ENCODE measurements at places on chromosomes 6 and 20.
A peak's percentile ranks its signal among the peaks of the same experiment; 100 is the strongest.

GRCh38 chr6:49550492-49551077, at the start of gene C6orf141:
Gene C6orf141 (plus strand): TSS chr6:49550668. CDS start chr6:49550793, 125 bp downstream.
- DNase-seq, result no peak

DNA sequence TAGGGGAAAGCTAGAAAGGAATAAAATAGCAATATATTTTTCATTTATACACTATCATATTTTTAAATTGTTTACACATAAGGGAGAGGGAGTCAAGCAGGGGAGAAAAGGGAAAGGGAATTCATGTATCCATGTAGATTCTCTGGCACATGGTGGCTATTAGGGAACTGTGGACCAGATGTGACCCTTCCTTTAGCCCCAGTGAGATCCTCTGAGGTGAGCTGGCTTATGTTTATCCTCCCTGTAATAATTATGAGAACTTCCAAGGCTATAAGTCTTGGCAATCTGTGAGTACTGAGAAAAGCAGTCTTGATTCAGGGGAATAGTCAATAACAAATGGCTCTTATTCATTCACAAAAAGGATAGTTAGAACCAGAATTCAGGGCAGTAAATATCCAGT, 42.6 kb downstream of the TSBP1 start:
- DNase-seq, result no peak

DNA sequence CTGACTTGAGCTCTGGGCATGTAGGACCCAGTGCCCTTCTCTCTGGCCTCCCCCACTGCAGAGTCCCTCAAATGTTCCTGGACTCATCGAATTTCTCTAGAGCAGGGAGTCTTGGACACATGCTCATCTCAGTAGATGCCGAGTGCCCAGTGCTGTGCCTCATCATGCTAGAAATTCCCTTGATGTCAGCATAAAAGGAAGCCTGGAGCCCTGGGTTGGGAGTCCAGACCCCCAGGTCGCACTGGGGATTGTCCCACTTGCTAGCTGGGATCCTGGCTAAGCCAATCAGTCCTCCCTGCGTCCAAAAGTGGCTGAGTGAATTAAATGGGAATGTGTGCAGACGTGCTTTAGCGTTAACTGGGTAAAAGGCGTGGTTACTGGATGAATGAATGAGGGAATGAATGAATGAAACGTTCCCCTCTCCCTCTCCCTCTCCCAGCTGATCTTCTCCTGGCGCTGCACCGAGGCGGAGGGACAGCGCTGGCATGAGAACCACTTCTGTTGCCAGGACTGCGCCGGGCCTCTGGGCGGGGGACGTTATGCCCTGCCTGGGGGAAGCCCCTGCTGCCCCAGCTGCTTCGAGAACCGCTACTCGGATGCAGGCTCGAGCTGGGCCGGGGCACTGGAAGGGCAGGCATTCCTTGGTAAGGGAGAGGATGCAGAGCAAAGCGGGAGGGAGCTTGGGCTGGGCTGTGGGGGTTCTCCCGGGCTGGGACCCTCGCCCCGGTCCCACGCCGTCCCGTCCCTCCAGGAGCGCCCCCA, 1.6 kb upstream of the TOMM6 start:
- DNase-seq, result peak; percentile 12

- DNase-seq, result no peak
Observed at GRCh38 chr6:64113704-64114103, 478.1 kb downstream of the PHF3 start.

- DNase-seq, result no peak
Observed at GRCh38 chr6:15143086-15143485, 102.8 kb upstream of the JARID2 start.

DNA sequence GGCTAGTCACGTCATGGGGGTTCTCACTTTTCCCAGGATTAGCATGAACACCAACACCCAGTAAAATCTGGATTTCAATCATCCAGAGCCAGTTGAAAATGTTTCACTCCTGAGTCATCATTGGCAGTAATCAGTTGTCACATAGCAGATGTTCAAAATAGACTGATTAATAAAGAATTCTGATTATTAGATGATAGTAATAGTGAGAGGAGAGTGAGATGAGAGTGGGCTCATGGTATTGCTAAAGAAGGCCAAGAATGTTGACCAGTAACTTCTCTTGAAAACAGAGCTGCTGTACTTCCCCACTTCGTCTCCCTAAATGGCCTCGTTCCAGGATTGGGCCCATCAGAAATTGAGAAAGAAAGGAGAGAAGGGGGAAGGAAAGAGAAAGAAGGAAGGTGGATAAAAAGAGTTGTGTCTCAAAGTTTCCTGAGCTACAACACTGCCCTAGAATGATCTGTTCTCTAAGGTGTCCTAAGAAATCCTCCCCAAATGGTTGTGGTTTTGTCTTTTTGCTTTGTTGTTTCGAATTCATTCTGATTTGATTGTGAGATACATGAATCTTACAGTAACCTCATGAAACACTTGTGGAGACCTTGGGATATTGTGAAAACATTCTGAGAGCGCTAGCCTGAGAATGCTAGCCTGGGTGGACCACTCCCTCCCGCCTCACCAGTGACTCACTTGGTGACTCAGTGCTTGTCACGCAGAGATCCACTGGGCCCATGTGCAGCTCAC, 502.2 kb upstream of the JARID2 start:
- DNase-seq, result no peak

- no peak for DNase-seq
Observed at GRCh38 chr20:33311011-33311410, 28.0 kb downstream of the BPIFB1 start.

- DNase-seq, result no peak
Observed at GRCh38 chr6:27260369-27260768, 12.9 kb downstream of the PRSS16 start.

- DNase-seq, result no peak
Observed at GRCh38 chr6:106973836-106974335, 643 bp downstream of the CD24 start.

DNA sequence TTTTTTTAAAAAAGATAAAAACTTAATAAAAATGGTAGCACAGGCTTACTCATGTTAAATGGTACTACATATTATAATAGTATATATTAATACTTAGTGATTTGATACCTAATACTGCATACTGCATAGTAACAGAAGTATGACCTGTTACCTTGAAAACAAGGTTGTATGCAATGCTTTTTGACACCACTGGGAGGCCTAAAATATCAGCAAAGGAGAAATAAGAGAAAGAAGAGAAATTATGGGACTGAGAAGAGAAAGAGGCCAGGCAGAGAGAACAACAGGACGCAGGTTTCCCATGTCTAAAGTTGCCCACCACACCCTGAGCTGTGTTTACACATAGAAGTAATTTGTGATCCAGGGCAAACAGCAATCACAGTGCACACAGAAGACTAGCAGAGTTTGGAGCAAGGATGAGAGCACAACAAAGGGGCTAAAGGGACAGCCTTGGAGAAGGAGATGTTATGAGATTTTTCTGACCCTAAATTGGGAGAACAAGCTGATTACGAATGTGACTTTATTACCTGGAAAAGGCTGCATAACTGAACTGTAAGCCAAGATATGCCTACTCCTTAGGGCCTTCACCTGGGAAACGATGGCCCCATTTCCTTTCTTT, 73.2 kb downstream of the ROS1 start:
- DNase-seq, result no peak

DNA sequence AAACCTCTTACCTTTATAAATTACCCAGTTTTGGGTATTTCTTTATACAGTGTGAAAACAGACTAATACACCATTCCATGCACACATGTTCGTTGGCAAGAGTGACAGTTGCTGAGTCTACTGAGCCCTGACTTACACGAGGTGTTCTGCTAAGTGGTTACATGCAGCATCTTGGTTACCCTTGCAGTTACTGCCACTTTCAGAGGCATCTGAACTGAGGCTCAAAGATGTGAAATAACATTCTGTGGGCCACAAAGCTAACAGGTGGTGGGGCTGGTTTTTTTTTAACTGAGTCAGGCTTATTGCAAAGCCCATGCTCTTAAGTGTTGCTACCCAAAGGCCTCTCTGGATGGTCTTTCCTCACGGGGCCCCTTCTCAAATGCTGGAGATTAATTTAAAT, 54.4 kb upstream of the GTSF1L start:
- no peak for DNase-seq

GRCh38 chr6:5199702-5200101, 61.0 kb downstream of the LYRM4 start:
- DNase-seq, result no peak

DNA sequence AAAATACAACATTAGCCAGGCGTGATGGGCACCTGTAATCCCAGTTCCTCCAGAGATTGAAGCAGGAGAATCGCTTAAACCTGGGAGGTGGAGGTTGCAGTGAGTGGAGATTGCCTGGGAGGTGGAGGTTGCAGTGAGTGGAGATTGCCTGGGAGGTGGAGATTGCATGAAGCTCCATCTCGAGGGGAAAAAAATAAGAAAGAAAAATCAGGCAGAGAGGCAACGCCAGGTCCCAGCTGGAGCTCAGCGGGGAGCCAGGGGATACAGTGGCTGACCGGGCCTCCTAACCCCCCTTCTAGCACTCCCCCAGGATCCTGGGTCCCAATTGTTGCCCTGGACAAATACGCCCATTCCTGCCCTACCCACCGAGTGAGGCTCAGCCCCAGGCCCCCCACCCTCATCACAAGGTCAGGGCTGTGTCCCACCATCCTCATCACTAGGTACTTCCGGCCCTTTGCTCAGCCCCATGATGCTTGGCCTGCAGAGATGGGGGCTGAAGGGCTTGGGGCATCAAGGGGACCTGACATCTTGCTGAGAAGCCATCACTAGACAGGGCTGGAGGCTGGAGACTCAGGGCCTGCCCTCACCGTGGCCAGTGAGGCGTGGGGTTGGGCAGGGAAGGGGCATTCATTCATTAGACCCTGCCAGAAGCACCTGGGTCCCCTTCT, 1.9 kb downstream of the OGFR start:
- DNase-seq, result no peak

GRCh38 chr6:36355819-36356218, 19.1 kb upstream of the BNIP5 start:
- no peak for DNase-seq

DNA sequence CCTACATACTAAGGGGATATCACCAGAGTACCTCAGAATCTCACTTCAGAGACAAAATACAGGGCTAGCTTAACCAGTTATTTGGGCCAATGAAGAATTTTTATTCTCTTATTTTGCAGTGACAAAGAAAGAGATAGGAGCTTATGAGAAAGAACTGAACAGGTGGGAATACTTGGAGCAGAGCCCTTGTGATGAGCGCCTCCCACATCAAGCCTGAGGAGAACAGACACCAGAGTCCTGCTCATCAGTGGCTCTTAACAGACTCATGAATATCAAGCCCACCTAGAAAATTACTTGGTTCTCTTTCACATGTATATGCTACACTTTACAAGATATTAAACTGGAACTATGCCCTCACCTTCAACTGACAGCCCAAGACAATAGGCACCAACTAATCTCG, 99.0 kb downstream of the FAXC start:
- no peak for DNase-seq

DNA sequence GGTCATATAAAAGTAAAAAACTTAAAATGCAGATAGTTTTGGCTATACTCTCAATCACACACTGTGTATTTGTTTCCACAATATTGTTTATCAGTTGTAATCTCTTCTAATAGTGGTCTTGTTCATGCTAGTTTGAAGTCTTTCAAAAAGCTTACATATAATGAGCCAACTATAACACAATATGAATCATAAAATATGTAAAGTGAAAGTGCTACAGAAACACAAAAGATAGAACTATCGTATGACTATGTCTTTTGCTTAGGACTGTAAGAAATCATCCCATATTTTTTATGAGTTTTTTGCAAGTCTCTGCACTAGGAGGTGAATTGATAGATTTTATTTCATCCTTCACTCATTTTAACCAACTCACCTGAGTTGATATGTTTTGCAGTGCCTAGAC, 136.0 kb downstream of the MMUT start:
- no peak for DNase-seq

DNA sequence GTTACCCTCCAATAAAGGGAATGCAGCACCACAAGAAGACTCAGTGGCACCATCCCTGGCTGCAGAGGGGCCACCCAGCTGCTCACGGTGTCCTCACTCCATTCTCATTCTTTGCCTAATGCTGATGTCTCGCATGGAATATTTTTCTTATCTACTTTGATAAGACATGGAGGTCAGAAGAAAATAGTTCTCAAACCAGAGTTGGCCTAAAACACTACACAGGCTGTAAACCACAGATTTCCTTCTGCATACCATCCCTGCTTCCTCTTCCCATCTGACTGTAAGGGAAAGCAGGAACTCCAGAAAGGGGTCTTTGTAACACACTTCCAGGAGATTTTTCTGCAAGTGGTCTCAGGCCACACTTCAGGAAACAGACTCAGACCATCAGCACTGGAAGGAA, 43.1 kb upstream of the CD93 start:
- no peak for DNase-seq

DNA sequence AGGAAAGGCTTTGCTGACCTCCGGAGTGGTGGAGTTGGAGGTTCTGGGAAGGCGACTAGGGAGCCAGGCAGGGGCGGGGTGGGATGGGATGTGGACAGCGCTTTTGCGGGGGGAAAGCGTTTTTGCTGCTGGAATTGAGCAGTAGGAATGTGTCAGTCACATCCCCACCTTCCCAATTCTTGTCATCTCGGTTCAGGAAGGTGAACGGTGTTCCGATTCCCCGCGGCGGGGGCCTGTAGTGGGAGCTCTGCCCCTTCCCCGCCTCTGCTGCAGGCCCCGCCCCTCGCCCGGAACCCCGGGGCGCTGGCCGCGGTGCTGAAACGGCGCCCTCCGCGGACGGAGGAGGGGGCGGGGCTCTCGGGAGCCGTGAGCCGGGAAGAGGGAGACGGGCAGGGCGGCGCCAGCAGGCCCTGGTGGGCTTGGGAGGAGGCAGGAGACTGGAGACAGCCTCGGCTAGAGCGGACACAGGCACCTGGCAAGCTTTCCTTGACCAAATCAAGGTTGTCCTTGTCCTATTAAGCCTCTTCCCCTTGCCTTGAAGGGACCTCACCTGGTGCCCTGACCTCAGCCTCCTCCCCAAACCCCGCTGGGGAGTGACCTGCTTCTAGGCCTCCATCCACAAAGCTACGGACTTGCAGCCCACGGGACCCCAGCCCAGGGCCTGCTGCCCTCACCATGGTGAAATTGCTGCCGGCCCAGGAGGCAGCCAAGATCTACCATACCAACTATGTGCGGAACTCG, at the start of gene LHFPL5:
Gene LHFPL5 (plus strand): TSS at position 357 of the 741 bp plus-strand sequence. CDS start 319 bp downstream, at position 676.
- DNase-seq, result peak; percentile 4

DNA sequence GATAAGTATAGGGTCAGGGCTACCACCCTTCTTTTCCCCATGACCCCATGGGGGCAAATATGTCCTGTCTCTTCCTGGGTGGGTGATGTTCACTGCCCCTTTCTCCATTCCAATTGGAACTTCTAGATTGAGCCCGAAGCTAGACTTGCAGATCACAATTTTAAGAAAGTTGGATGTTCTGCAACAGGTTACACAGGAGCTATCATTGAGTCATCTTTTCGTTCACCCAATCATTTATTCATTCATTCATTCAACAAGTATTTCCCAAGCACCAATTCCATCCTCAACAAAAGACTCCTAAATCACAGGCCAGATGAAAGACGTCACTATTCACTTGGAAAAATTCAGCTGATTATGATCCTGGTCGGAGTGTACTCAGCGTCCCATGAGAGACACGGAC, 71.0 kb upstream of the FOXP4 start:
- DNase-seq, result no peak

GRCh38 chr20:8602389-8603116, 466.3 kb upstream of the PLCB4 start:
- no peak for DNase-seq

- no peak for DNase-seq
Observed at GRCh38 chr20:15564981-15565380, 1008.3 kb downstream of the KIF16B start.

Measured in midbrain (tissue), 1 donor.